ENCODE measurements at places on chromosomes 2 and 18.

DNA sequence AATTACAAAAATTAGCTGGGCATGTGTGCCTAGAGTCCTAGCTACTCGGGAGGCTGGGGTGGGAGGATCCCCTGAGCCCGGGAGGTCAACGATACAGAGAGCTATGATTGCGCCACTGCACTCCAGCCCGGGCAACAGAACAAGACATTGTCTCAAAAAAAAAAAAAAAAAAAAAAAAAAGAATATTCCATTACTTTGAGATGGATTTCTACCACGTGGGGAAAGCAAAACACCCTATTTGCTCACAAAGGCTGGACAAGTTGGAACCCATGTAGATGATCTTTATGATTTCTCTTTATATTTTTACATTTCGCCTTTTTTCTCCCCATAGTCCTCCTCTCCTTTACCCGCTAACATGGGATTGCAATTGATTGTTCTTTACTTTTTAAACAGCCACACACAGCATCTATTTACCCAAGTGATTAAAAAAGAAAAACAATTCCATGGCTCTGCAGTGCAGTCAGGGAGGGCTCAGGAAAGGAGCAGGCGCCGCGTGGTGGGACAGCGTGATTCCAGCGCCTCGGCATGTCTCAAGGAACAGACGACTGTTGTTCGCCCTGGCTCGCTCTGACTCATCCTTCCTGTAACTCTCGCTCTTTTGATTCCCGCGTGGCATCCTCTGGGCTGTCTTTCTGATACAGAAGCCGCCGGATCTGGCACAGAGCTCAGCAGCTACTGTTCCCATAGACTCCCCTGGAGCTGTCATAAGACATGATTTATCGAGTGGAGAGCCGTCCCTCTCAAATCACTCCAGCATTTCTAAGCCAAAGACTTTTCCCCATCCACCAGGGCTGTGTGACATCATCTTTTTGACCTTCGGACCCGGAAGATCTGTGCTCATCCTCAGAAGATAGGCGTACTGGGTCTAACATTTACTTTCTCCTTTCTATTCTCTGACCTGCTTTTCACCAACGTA is 230.4 kb upstream of the AGAP1 start:
- DNase-seq, result no peak

DNA sequence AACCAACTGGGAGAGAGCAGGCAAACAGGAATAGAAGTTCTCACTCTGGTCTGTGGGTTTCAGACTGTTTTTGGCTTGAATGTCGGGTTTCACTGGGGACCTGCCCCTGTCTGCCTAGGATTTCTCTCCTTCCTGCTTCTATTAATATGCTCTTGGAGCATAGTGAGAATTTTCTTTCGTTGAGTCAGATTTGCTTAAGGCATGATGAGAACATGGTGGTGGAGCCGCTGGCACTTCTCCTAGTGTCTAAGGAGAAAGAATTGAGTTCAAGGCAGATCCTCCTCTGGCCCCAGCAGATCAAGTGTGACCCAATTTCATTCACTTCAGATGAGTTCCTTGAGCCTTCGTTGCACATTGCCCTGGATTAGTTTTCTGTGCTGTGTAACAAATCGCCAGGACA is 103.9 kb upstream of the HS6ST1 start:
- no peak for DNase-seq

DNA sequence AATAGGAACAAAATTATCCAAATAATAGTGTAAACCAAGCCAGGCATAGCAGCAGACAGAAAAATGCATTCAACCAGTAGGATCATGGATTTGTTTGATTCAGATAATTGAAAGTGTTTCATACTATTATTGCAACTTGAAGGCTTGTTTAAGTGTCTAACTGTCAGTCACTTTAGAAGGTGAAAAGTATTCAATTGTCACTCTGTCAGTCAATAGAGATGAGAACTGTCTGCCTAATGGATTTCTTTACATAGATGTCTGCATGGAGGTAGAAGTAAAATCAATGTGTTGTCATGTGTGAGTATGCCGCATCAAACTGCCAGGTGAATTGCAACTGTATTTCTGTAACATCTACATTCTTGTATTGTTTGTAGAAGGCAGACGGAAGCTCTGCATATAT is 65.0 kb downstream of the ZNF407 start:
- DNase-seq, result no peak

GRCh38 chr2:196742685-196743084 is 56.8 kb downstream of the GTF3C3 start:
- DNase-seq, result no peak

GRCh38 chr18:51029378-51029693 is 677 bp upstream of the SMAD4 start:
- no peak for DNase-seq

DNA sequence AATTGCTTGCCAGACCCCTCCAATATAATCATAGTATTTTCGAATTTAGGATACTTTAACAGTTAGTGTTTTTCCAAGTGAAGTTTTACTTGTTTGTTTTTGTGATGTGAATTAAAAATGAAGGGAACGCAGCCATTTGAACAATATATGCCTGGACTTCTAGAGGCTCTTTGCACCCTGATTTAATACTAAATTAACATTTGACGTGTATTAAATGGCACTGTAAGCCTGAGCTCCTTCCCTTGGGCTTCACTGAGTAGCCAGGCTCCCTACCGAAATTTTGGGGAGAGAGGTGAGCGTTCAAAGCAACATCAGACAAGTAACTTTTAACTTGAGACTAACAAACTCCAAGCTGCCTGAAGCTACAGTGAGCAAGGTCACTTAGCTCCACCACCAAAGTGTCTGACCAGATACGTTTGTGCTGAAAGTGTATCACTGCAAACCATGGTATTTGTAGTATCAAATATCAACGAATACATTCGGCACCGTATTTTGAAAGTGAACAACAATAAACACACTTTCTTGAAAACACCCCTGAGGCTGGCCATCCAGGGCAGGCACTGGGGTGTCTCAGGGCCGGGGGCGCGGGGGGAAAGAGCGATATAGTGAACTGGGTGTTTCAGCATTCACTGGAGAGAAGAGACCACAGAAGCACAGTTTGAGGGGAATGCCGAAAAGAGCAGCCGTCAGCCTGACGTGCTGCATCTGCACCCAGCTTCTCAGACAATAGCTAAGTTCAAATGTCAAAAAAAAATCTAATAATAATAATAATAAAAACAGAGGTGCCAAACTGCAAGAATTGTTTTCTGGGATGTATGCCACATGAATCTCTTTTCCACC is 7.7 kb upstream of the POU3F3 start:
- DNase-seq, result no peak

GRCh38 chr2:209938906-209939305 is 63.5 kb upstream of the RPE start:
- no peak for DNase-seq

DNA sequence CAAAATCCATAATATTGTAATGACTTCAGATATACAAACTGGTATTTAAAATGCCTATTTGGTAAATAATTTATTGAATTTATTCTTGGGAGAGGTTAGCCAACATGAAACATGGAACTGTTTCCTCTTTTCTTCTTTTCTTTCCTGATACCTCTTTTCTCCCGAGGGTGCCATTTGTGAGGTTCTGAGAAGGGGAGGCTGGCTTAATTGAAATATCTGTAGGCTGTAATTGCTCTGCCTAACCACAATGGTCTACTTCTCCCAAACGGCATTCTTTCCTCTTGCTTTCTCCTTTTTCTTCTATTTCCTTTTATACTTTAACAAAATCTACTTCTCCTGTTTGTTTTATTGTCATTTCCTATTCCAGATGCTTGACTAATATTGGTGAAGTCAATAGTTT is 114.9 kb downstream of the TCF4 start:
- DNase-seq, result no peak

- no peak for DNase-seq
These were observed 3.7 kb downstream of the FTCDNL1 start for GRCh38 chr2:199847181-199847864.

DNA sequence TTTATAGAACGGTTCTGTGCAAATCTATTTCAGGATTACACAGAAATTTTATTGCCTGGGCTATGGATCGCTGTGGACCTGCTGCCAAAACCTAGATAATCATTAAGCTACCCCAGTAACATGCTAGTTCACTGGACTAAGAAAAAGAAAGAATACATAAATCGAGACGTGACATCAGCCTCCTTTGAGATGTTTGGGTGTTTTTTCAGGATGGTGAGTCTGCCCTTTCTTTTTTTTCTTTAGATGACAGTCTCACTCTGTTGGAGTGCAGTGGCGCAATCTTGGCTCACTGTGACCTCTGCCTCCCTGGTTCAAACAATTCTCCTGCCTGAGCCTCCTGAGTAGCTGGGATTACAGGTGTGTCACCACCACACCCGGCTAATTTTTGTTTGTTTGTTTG is 52.0 kb downstream of the FHOD3 start:
- DNase-seq, result no peak

- DNase-seq, result no peak
These were observed 282 bp upstream of the PUS10 start for GRCh38 chr2:61018318-61018755.

Measured in stimulated activated naive CD8-positive, alpha-beta T cell treated with anti-CD3 and anti-CD28 coated beads, Interleukin-15, amount 100 ng/mL, for 72 hours (primary cell).